ENCODE measurements at places on chromosomes 6 and 20.

DNA sequence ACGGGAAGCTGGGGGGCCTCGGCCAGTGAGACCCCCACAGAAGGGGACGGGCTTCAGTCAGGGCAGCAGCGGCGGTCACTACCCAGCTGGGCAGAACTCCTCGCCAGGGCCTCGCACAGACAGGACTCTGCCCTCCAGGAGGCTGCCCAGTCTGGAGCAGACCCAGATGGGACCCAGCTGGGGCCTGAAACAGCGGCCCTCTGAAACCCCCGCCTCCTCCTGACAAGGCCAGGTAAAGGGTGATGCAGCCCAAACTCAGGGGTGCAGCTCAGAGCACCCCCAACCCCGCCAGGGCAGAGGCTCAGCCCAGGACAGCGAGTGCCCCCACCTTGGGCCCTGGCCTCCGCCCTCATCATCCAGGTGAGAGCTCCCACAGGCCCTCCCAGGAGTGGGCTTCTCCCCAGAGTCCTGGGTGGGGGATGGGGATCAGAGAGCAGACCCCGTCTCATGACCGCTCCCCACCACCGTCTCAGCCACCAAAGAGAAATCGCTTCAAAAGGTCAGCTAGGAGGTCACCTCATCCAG lies 2.2 kb downstream of the EEF1A2 start:
- no peak for DNase-seq

DNA sequence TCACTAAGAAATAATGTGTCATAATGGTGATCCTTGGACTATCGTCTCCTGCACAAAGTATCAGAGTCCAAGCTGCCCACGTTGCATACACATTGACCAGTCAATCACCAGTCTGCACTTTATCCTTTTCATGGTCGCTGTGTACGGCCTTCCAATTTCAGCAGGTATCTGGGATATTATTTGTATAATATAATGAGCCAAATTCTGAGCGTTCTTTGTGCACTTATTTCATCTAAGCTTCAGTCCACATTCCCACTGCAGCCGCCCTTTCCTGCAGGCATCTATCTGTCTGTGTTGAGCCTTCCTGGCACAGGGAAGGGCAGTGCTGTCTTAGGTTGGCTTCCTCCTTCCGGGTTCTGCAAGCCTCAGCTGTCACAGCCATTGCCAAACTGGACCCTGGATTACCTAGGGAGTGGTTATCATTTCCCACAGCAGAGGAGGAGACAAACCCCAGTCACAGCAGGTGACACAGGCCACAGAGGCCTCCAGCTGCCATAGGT lies 174.3 kb downstream of the TTLL2 start:
- DNase-seq = no peak

- DNase-seq = no peak
These were observed 437.6 kb downstream of the PRKN start for GRCh38 chr6:162289972-162290371.

DNA sequence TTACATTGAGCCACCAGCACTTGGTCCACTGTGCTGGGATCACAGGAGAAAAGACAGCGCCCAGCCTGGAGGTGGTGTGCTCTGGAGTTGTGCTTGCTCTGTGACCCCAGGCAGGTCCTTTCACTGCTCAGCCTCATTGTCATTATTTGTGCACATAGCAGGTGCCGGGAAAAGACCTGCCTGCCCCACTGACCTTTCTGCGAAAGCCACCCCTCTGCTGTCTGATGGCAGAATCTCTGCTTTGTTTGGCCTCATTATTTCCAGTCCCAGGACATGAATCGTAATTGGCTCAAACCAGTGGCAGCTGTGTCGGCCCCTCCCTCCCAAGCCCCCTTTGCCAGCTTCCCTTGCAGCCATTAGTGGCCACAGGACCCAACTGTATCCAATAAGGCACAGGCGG lies 185.2 kb upstream of the UST start:
- DNase-seq = no peak

DNA sequence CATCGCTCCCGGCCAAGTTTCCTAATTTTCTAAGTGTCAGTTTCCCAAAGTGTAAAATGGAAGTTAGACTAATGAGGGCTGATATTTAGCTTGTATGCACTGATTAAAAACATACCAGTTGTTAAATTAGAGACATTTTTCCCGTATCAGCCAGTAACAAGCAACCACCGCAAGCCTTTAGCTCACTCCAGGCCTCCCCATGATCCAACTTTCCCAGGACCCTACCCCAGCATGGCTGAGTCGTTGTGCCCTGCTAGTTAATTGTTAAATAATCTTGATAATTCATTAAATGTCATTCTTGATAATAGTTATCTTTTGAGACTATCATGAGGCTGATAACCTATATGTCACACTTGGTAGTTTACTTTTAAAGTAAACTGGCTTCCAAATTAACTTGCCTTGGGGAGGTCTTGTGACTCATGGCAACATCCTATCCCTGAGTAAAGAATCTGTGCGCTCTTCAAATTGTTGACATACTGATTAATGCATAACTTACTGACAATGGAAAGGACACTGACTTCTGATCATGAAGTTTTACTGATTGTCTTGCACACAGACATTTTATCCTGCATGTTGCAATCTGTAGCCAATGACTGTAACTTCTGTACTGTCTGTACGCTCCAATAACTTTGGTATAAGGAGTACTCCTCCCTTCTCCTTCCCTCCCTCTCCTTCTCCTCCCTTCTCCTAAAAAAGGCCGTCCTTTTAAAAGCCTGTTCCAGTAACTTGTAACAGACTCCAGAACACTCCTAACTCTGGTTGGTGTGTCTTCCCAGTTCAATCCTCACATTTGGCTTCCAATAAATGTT lies 6.3 kb upstream of the GTF3C6 start:
- DNase-seq = no peak

- no peak for DNase-seq
These were observed 124.9 kb upstream of the MAFB start for GRCh38 chr20:40813708-40814630.

DNA sequence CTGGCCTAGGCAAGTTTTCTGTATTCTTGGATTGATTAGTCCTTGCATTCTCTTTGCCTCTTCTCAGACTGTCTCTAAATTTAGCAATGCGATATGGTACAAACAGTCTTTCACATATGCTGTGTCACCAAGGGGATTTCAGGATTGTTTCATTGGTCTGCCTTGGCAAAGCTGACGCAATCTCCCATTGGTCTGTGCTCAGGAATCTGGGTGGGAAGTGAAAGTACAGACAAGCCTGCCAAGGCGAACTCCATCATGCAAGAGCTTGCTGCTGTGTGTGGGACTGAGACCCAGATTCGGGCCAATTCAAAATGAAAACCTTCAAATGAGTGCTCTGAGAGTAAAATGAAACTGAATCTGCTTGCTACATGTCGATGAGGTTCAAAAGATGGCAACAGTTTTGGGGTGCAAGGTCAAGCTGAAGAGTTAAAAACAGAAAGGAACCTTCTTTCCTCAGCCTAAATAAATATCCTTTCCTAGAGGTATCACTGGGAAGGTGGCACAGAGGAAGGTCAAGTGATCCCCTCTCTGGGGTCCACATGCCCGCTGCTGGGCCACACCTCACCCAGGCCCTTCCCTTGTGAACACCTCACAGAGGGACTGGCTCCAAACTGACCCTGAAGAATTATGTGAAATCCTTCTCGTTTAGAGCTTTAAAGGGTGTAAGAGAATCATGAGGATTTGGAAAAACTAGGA lies 198.8 kb upstream of the PREP start:
- DNase-seq = peak; percentile 21

Data from nucleus accumbens (tissue), 56 donors.